ENCODE measurements at places on chromosomes 4 and X.

- no peak for DNase-seq
Measured at GRCh38 chr4:82680834-82681233, 117.8 kb downstream of the SCD5 start.

GRCh38 chr4:82213485-82214417 lies 160.0 kb downstream of the HNRNPD start:
- DNase-seq, result no peak

DNA sequence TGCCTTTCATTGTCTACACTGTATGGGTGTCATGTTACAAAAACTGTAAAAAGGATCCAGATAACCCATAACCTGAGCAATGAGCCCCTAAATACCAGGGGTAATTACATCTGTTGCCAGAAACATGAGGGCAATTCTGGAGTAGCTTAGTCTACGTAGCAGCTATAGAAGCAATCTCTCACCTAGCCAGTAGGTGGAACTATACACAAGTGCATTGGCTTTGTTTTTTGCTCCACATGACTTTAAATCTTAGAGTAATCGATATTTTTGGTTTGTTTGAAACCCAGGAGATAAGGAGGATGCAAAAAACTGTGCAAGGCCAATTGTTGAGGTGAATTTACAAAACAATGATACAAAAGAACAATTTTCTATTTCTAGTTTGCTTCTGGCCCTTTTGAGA lies 57.5 kb downstream of the GPR82 start:
- DNase-seq, result no peak

DNA sequence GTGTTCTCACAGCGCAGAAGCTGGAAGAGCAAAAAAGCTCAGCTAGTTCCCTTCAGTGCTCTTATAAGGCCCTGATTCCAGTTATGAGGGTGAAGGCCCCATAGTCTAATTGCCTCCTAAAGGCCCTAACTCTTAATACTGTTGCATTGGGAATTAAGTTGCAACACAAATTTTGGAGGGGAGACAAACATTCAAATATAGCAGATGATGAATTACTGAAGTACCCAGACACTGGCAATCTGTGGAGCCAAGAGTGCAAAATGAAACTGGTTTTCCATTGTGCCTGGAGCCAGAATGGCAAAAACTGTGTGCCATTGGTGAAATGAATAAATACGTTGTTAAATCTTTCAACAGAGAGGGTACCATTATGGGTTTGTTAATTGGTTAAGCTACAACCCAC lies 356.0 kb downstream of the PPARGC1A start:
- DNase-seq, result no peak

DNA sequence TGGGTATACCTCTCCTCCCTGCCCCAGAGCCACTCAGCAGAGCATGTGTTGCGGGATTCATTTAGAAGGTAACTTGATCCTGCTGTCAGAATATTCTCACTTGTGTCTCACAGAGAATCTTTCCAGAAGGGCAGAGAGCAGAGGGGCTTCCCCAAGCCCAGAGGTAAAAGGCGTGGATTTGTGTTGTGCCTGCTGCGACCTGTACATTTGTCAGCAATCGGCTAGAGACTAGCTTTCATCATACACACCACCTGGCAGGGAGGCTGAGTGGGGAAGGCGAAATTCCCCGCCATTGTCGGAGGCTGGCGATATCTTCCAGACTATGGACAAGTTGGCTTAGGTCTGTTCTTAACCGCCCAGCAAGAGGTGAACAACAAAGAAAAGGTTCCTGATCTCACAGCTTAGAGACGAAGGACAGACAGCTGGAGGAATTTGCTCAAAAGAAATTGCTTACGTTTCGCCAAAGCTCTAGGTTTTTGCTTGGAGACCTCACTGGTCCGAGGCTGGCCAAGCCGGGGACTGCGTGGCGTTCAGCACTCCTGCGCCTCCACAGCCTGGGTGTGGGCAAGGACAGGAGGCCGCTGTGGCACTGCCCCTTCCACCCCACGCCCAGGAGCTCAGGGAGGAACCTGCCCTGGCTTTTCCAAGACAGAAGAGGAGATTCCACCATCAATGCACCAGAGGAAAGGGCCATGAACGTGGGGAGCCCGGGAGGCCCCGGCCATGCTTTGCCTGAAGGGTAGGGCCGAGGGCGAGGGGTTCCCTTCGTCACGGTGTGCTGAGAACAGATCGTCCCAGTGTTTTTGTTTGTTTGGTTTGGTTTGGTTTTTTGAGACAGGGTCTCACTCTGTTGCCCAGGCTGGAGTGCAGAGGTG lies 69.4 kb downstream of the DCTD start:
- DNase-seq, result no peak

DNA sequence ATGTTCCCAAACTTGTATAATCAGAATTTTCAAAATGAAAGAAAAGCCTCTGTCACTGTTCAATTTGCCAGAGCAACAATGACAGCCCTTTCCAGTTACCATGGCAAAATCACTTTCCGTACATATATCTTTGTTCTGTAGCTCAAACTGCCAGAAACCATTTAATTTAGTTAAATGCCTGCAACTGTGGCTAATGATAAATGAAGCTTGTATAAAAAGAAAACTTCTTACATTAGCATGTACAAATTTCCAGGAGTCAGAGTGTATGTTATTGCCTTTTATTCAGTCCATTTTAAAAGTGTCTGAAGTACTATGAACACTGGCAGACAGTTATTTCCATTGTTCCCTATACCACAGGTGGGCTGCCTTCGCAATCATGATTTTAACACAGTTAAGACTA lies 30.3 kb downstream of the ARAP2 start:
- no peak for DNase-seq

- no peak for DNase-seq
Measured at GRCh38 chr4:2734612-2735011, 21.5 kb downstream of the TNIP2 start.

DNA sequence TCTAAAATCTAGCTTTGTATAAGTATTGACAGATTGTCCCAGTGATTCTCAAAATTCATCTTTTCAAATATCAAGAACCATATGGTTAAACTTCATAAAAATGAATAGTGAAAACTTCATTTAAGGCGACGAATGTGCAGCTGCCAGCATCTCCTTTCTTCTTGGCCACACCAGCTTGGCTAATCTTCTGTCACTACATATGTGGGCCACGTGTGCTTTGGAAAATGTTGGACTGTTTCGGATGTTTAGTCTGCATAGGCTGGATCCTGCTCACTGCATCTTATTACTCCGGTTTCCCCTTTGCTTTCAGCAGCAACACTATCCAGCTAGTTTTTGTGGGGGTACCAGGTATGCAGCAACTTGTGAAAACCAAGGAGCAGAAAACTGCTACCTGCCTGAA lies 221.9 kb downstream of the BMPR1B start:
- no peak for DNase-seq

DNA sequence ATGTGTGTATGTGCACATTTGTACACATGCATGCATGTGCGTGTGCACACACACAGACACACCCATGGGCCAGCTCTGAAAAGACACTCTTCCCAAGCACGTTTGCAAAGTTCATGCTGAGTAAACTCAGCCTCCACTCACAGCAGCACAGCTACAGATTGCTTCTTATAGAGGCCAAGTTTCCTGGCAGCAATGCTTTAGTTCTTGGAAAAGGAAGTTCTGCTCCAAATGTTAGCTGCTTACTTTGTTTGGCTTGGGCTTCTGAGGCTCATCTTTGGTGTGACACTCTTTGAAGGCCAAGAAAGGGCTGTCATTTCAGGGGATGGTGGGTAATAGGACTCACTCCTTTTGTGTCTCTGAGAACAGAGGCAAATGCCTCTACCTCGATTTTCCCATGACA lies 6.6 kb downstream of the PLP1 start:
- DNase-seq, result no peak

DNA sequence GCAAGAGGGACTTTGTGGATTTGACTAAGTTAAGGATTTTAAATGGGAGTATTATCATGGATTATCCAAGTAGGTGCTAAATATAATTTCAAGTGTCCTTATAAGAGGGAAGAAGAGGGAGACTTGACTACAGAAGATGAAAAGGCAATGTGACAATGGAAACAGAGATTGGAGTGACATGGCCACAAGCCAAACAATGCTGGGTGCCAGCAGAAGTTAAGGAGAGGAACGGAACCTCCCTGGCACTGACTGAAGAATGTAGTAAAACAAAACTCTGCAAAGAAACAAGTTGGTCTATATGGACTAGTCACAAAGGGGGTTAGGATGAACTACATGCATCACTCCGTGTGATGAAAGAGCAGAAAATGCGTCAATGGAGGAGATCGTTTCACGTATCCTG lies 395.8 kb upstream of the GALNT7 start:
- DNase-seq, result no peak

DNA sequence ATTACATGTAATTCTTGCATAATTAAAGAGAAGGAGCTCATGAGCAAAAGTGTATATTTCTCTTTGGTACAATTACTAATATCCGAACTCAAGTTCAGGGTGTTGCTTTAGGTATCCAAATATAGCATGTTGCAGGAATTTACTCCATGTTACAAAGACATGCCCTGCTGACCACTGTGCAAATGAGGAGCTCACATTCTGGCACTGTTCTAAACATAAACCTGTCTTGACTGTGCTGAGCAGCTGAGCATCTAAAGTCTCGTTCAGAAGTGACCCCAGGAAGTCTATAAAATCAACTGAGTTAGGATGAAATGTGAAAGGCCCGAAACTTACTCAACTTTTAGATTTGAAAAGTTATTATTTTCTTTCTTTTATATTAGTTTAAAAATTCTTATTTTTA lies 124.3 kb downstream of the STIM2 start:
- DNase-seq, result no peak

- DNase-seq, result no peak
Measured at GRCh38 chr4:7827566-7827965, 112.1 kb downstream of the AFAP1 start.

GRCh38 chr4:119672086-119672485 lies 43.5 kb upstream of the PDE5A start:
- DNase-seq, result no peak

GRCh38 chr4:10260777-10261176 lies 144.2 kb upstream of the WDR1 start:
- no peak for DNase-seq

DNA sequence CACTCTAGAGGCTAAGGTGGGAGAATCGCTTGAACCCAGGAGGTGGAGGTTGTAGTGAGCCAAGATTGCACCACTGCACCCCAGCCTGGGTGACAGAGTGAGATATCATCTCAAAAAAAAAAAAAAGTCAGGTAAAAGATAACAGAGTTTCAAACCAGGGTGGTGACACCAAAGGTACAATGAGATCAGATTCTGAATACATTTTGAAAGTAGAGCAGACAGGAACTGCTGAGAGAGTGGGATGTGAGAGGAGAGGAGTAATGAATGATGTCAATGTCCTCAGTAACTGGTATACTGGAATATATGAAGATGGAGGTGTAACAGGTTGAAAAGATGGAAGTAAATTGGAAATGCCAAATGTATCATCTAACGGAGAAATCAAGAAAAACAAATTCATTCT lies 135.6 kb downstream of the CAMK2D start:
- no peak for DNase-seq

- DNase-seq, result no peak
Measured at GRCh38 chr4:96228463-96228862, 388.6 kb downstream of the PDHA2 start.

- no peak for DNase-seq
Measured at GRCh38 chr4:41143311-41144039, 70.9 kb downstream of the APBB2 start.

- no peak for DNase-seq
Measured at GRCh38 chr4:154736770-154737169, 7.0 kb upstream of the LRAT start.
